ENCODE measurements at places on chromosomes 6 and 20.

DNA sequence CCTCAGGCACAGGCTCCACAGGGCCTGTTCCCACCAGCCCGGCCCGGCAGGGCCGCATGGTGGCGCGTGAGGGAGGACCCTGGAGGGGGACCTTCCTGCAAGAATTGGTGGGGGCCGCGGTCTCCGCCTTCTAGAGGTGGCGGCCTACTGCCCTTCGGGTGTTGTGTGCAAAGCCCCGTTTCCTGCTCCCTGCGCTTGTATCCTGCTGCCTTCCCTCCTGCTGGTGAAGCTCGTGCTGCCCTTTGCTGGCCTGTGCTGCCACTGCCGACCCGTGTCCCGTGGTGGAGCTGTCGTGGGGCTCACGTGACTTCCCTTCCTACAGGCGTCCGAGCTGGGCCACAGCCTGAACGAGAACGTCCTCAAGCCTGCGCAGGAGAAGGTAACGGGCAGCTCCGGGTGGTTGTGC lies 8.4 kb upstream of the COL20A1 start:
- no peak overlapping the region for H3K27ac ChIP-seq
- H3K4me1 ChIP-seq: no peaks in the 10 kb centered on the region
- DNase-seq: no peak
- no peaks in the 10 kb centered on the region for H3K27me3 ChIP-seq
- H3K36me3 ChIP-seq: peaks cover 7% of the 10 kb centered on the region

GRCh38 chr6:2970034-2970685 lies 1.2 kb downstream of the SERPINB6 start:
- H3K4me1 ChIP-seq: peaks cover 26% of the 10 kb centered on the region
- H3K27ac ChIP-seq: no peak overlapping the region
- H3K4me3 ChIP-seq: peak overlapping the region; percentile 54

DNA sequence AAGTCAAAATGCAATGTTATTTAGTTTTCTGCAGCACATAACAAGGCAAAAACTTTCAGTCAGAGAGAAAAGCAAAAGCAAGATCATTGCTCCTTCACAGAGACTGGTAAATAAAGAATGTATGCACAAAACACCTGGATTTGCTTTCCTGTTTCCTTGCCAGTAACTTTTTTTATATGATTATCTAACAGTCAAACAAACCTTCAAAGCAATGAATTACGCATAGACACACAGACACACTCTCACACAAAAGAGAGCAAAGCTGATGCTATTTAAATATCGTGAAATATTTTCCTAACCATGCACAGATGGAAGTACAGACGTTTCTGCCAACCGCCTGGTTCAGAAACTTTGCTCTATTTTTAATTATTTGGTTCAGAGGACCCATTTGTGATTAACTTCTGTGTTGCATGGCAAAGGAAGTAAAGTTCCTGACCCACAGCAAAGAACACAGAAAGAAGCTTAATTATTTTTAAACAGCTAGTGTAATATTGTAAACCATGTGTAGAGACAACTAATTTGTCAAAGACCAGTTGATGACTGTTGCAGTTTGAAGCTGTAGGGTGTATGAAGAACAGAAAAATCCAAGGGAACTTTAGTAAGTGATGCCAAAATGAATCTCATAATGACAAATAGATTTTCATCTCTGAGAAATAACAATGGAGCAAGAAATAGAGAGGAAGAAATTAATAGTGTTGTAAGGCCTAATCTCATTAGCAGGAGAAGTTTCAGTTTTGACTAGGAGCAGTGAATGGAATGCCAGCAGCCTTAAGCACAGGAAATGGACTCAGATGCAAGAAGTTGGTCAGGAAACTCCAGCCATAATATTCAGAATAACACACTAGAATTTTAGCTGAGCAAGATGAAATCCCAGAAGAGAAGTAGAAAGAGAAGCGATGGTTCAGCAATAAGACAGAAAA lies 24.1 kb downstream of the ATXN1 start:
- no peak overlapping the region for H3K4me3 ChIP-seq
- DNase-seq: no peak
- H3K27me3 ChIP-seq: no peaks in the 10 kb centered on the region
- H3K36me3 ChIP-seq: no peaks in the 10 kb centered on the region
- peaks cover 23% of the 10 kb centered on the region for H3K4me1 ChIP-seq

- no peak overlapping the region for H3K4me3 ChIP-seq
- no peaks in the 10 kb centered on the region for H3K36me3 ChIP-seq
- no peak for DNase-seq
- no peak overlapping the region for H3K27ac ChIP-seq
- H3K4me1 ChIP-seq: peaks cover 4% of the 10 kb centered on the region
- no peaks in the 10 kb centered on the region for H3K27me3 ChIP-seq
These were observed 43.0 kb upstream of the ZBP1 start for GRCh38 chr20:57663241-57663640.

- H3K27ac ChIP-seq: no peak overlapping the region
- H3K4me3 ChIP-seq: no peak overlapping the region
- DNase-seq: no peak
- H3K36me3 ChIP-seq: no peaks in the 10 kb centered on the region
These were observed 122.6 kb downstream of the BTBD3 start for GRCh38 chr20:12040261-12040660.

DNA sequence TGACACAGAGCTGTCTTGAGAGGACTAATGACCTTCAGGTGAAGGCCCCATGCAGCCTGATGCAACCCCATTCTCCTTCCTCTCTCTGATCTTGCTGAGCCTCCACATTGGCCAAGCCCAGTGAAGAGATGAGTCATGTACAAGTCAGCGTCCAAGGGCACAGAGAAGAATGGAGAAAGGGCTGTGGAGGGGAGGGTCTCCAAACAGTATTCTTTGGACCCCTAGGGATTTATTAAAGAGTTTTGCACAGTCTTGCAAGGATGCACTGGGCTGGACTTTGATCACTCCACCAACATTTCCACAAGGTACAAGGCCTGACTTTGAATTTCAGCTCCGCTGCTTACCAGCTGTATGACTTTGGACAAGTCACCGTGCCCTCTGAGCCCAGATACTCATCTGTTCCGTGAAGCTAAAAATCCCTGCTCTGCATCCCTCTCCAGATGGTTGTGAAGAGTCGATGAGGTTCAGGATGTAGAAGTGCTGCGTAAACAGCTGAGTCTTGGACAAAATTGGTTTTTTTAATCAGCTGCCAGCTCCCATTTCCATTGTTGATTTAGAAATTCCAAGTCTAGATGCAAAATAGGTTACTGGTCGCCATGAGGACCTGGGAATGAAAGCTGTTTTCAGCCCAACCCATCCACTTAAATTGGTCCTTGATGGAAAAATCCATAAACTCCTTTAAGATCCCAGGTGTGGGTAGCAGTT lies 14.1 kb upstream of the KCNG1 start:
- no peak for DNase-seq
- H3K27ac ChIP-seq: no peak overlapping the region
- no peaks in the 10 kb centered on the region for H3K4me1 ChIP-seq
- peaks cover 3% of the 10 kb centered on the region for H3K27me3 ChIP-seq
- no peak overlapping the region for H3K4me3 ChIP-seq

DNA sequence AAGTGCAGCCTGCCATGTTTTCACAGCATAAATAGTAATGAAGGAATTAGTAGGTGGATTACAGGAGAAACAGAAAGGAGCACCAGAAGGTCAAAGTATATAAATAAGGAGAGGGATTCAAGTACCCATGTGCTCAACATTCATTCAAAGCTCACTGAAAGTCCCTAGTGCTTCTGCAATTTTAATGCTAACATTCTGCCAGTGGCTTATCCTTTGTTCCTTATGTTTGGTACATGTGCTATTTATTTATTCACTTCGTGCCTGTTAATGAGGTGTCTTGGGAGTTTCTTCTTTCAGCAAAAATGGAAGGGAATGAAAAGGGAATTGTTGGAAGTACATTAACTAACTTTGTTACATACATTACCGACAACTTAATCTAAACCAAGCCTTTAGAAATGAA lies 105.7 kb downstream of the CRYBG1 start:
- no peaks in the 10 kb centered on the region for H3K36me3 ChIP-seq
- H3K4me3 ChIP-seq: no peak overlapping the region
- no peaks in the 10 kb centered on the region for H3K4me1 ChIP-seq
- H3K27me3 ChIP-seq: no peaks in the 10 kb centered on the region
- H3K27ac ChIP-seq: no peak overlapping the region

GRCh38 chr6:156710479-156710878 lies 66.7 kb upstream of the ARID1B start:
- no peaks in the 10 kb centered on the region for H3K27me3 ChIP-seq
- H3K27ac ChIP-seq: no peak overlapping the region
- H3K4me1 ChIP-seq: no peaks in the 10 kb centered on the region
- no peak for DNase-seq
- H3K36me3 ChIP-seq: no peaks in the 10 kb centered on the region

DNA sequence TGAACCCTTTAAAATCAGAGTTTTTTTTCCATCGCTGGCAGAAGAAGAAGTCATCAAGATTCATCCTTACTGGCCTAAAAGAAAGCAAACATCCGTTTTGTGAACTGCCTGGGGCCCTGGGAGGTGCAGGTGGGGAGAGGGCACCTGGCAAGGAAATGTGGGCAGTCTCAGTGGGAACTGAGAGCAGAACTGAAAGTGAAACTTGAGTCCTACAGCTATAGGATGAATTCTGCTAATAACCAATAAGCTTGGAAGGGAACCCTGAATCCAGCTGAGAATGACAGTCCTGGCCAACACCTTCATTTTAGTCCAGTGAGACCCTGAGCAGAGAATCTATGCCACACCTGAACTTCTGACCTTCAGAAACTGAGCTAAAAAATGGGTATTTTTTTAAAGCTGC lies 130.1 kb upstream of the ASCC3 start:
- H3K4me1 ChIP-seq: peaks cover 13% of the 10 kb centered on the region
- H3K27me3 ChIP-seq: no peaks in the 10 kb centered on the region
- no peak for DNase-seq
- H3K27ac ChIP-seq: no peak overlapping the region
- H3K4me3 ChIP-seq: peak overlapping the region; percentile 28

GRCh38 chr20:11437611-11438380 lies 479.9 kb upstream of the BTBD3 start:
- no peaks in the 10 kb centered on the region for H3K36me3 ChIP-seq
- H3K4me3 ChIP-seq: no peak overlapping the region
- no peak overlapping the region for H3K27ac ChIP-seq
- H3K27me3 ChIP-seq: no peaks in the 10 kb centered on the region
- H3K4me1 ChIP-seq: no peaks in the 10 kb centered on the region
- DNase-seq: no peak

DNA sequence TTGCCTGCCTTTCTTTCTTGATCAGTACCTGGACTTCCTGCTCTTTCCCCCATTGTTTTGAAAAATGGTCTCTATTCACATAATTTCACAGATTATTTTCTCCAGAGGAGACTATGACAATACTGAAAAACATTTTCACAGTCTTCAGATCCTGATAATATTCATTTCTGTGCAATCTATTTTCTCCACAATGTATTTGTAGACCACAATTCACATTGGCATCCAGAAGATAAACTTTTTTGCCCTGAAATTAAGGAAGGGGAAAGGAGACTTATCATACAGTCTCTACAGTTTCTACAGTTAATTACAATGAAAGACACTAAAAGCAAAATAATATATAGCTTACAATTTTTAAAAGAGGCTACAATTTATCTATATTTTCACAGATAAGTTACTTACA lies 18.4 kb downstream of the LCA5 start:
- H3K27ac ChIP-seq: no peak overlapping the region
- H3K4me1 ChIP-seq: no peaks in the 10 kb centered on the region
- DNase-seq: no peak
- H3K27me3 ChIP-seq: no peaks in the 10 kb centered on the region
- H3K36me3 ChIP-seq: no peaks in the 10 kb centered on the region

DNA sequence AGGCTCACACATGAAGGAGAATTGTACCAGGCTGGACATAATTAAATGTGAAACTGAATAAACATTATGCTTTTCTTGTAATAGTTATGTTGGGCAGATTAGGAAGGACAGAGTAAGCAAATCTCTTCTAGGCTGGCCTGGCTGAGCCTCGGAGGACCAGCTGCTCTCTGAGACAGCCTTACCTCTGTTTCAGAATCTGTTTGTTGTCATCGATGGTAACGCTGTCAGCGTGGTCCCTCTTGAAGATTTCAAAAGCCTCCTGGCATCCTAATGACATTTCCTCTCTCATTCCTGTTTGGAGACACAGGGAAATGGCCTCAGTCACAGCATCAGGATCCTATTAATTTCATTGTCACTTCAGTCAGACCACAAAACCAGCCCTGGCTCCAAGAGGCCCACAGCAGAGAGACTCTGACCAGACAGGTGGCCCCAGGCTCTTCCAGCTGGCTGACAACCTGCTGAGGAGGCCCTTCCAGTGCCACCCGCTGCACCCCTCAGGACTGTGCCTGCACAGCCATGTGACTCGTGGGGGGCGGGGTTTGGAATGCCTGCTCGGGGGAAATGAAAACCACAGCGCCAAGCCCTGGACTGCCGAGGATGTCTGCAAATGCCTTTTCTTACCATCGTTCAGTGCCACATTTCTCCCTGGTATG lies 108.5 kb upstream of the KCNK16 start:
- DNase-seq: no peak
- no peak overlapping the region for H3K27ac ChIP-seq
- no peaks in the 10 kb centered on the region for H3K4me1 ChIP-seq
- H3K27me3 ChIP-seq: no peaks in the 10 kb centered on the region

DNA sequence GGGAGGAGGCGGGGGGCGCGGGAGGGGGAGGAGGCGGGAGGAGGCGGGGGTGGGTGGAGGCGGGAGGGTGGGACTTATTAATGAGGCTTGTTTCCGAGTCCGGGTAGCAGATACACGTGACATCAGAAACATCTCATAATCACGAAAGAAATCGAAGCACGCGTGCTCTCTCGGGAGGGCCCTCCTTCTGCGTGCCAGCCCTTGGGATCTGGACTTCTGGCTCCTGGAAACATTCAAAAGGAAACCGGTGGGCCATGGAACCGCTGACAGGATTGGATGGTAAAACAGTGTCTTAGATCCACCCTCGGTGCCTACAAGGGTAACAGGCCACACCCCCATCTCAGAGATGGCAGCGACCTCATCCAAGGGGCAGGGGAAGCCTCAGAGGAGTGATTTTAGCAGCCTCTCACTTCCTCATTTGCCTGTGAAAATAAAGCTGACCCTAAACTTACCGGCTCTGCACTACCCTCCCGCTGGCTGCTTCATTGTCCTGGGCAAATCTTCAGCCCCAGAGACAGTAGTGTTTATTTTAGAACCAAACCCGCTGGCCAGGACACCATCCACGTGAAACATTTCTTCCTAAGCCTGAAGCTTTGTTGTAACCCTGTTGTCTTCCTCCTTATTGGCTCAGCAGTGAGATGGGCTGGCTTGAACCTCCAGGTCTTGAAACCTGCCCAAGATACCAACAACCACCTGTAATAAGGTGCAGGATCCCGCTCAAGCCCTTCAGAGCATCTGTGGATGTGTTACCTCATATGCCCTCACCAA lies 97.5 kb downstream of the PSMG4 start:
- H3K4me3 ChIP-seq: peak overlapping the region; percentile 61
- DNase-seq: peak; percentile 70
- peaks cover 35% of the 10 kb centered on the region for H3K4me1 ChIP-seq
- no peaks in the 10 kb centered on the region for H3K27me3 ChIP-seq
- H3K36me3 ChIP-seq: no peaks in the 10 kb centered on the region

GRCh38 chr20:309841-310644 lies 12.7 kb downstream of the ZCCHC3 start:
- H3K27me3 ChIP-seq: no peaks in the 10 kb centered on the region
- H3K4me3 ChIP-seq: peak overlapping the region; percentile 34
- peaks cover 11% of the 10 kb centered on the region for H3K4me1 ChIP-seq

- H3K27ac ChIP-seq: no peak overlapping the region
- DNase-seq: no peak
- no peaks in the 10 kb centered on the region for H3K4me1 ChIP-seq
These were observed 6.9 kb downstream of the VGLL2 start for GRCh38 chr6:117272032-117272866.

GRCh38 chr20:19789446-19789845 lies 31.4 kb downstream of the RIN2 start:
- H3K36me3 ChIP-seq: no peaks in the 10 kb centered on the region
- no peaks in the 10 kb centered on the region for H3K27me3 ChIP-seq
- DNase-seq: no peak
- no peak overlapping the region for H3K4me3 ChIP-seq
